ENCODE measurements at places on chromosomes 1 and 21.
A peak's percentile ranks its signal among the peaks of the same experiment; 100 is the strongest.

- no peak for DNase-seq
These were observed 6.2 kb upstream of the FAM76A start for GRCh38 chr1:27719286-27720251.

GRCh38 chr1:235908742-235909520, 42.2 kb upstream of the LYST start:
- no peak for DNase-seq

DNA sequence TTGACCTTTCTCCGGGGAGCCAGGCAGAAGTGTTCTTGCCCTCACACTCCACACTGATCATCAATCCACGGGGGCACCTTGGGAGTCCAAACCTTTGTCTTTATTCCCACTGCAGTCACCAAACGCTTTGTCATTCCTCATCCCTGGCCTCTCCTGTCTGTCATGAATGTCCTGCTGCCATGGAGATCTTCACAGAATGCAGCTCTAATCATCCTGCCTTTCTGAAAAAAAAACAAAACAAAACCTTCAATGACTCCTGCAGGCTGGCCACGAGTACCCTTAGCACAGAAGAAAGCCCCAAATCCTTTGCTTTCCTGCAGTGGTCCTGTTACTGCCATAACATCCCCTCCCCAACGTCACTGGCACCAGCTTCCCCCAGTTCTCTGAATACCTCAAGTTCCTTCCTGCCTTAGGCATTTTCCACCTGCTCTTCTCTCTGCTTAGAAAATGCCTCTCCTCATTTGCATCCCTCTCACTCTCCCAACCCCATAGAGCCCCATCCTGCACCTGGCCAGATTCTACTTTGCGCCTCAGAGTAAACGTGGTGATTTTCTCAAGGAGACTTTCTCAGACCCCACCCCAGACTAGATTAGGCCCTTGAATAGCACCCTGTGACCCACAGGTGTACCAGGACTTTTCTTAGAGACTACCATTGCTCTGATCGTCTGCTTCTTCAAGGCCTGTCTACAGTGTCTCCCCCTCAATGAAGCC, 131.2 kb downstream of the AK5 start:
- DNase-seq, result peak; percentile 15

DNA sequence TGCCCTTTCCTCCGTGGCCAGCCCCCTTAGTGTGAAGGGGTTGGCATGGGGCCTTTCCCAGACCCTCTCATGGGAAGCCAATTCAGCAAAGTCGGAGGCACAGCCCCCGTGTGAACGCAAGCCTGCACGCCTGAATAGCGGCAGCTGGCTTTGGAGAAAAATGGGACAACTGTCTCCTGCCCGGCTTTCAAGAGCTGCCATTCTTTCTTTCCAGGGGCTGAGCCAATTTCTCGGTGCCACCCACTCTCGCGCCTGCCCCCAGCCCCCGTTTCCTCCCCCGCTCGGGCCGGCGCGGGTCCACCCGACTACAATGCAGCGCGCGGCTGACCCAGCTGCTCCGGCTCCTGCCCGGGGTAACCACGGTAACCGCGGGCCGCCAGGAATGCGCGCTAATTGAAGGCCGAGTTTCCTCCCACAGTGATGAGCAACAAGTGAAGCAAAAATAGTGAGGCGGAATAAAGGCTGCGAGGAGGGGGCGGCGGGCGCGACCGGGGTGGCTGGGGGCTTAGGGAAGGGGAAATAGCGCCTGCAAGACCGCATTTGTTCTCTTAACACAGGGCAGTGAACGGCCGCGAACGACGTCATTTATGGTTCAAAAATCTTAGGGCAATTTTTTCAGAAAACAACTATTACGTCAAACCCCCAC, 27.8 kb downstream of the ILDR2 start:
- DNase-seq, result peak; percentile 41

- DNase-seq, result no peak
These were observed 1.1 kb downstream of the CR2 start for GRCh38 chr1:207455183-207455754.

DNA sequence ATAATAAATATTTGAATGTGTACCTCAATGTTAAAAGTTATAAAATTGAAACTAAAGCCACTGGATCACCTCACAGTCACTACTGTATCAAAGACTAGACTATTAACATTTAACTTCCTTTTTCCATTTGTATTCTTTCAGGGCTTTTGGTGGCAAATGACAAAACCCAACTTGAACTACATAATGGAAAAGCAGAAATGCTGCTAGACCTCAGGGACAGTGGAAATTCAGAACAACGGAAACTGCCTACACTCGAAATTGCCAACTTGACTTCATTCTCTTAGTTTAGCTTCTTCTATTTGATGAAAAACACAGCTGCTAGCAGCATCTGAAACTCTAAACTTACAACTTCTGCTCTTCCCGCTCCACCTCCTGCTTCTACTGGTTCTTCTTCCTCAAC, 34.9 kb upstream of the NTNG1 start:
- DNase-seq, result no peak

- DNase-seq, result no peak
These were observed 132.6 kb downstream of the DHRS3 start for GRCh38 chr1:12485231-12486058.

DNA sequence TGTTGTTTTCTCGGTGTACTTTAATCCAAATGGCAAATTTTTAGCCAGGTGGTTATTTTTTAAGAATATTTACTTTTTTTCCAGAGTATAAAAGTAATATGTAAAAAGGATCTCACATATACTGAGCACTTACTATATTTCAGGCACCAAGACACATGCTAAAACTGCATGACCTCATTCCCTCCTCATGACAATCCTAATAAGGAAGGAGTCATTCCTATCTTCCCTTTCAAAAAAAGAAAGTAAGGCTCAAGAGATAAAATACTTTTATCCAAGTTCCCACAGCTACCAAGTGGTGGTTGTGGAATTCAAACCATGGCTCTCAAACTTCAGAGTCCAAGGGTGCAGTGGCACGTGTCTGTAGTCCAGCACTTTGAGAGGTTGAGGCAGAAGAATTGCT, 19.4 kb downstream of the ATP2B4 start:
- DNase-seq, result no peak

- no peak for DNase-seq
These were observed 85.7 kb downstream of the ITPKB start for GRCh38 chr1:226653311-226653921.

- DNase-seq, result no peak
These were observed 118.7 kb downstream of the GLIS1 start for GRCh38 chr1:53620061-53620855.

- no peak for DNase-seq
These were observed 20.8 kb upstream of the LRRC3 start for GRCh38 chr21:44434568-44434925.

- no peak for DNase-seq
These were observed 28.8 kb downstream of the NTNG1 start for GRCh38 chr1:107169615-107170014.

- peak; percentile 87 for DNase-seq
These were observed 76.3 kb downstream of the ITPKB start for GRCh38 chr1:226662642-226663326.

DNA sequence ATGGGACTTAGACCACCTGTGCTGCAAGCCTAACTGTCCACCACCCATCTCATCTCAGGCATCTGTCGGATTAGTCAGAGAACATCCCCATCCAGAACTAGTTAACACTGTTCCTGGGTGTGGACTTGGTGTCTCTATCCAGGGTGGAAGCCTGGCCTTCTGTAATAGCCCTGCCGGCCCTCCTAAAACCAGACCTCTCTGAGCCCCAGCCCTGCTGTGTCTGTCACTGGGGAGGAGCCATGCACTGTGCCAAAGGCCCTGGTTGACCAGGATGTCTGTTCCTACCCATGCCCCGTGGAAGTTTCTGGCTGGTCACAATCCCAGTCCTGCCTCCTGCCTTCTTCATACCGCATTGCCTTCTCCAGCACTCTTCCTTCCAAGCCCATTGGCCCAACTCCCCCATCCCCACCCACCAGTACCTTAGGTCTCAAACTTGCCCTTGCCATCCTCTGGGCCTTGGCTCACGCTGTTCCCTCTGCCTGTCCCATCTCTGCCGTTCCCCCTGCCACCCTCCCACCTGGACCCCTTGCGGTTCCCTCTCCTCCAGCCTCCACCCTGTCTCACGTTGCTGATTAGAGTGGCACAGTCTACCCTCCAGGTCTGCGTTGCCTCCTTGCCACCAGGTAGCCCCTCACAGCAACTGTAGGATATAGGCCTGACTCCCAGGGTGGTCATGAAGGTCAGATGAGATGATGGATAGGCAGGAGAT, 105.6 kb downstream of the EPHB2 start:
- DNase-seq, result no peak

GRCh38 chr1:183694066-183694465, 41.0 kb upstream of the APOBEC4 start:
- DNase-seq, result no peak

- no peak for DNase-seq
These were observed 1348.4 kb downstream of the NCAM2 start for GRCh38 chr21:22346576-22346975.

GRCh38 chr1:227938911-227939790, 8.6 kb downstream of the WNT9A start:
- no peak for DNase-seq

- no peak for DNase-seq
These were observed 94.7 kb upstream of the SMYD2 start for GRCh38 chr1:214186103-214186824.

GRCh38 chr1:29453502-29454240, 217.3 kb downstream of the PTPRU start:
- DNase-seq, result peak; percentile 55

- DNase-seq, result no peak
These were observed 586 bp downstream of the COL24A1 start for GRCh38 chr1:86155807-86156565.

DNA sequence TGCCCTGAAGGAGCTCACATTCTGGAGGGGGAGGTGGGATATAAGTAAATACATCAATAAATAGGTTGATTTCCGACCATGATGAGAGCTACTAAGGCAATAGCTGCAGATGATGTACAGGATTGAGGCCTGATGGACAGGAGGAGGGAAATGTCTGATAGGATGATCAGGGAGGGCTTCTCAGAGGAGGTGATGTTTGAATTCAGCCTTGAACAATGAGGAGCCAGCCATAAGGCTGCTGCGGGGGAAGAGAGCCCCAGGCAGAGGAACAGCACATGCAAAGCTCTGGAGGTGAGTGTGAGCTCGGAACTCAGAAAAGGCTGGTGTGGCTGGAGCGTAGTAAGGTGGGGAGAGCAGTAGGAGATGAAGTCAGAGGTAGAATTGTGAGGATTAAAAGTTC, 411.7 kb downstream of the PTPRU start:
- no peak for DNase-seq

GRCh38 chr1:206505702-206506355, 1.5 kb upstream of the RASSF5 start:
- no peak for DNase-seq

GRCh38 chr1:155729031-155729898, 40.4 kb downstream of the DAP3 start:
- peak; percentile 41 for DNase-seq

GRCh38 chr1:51433972-51434510, 85.0 kb downstream of the EPS15 start:
- DNase-seq, result no peak

DNA sequence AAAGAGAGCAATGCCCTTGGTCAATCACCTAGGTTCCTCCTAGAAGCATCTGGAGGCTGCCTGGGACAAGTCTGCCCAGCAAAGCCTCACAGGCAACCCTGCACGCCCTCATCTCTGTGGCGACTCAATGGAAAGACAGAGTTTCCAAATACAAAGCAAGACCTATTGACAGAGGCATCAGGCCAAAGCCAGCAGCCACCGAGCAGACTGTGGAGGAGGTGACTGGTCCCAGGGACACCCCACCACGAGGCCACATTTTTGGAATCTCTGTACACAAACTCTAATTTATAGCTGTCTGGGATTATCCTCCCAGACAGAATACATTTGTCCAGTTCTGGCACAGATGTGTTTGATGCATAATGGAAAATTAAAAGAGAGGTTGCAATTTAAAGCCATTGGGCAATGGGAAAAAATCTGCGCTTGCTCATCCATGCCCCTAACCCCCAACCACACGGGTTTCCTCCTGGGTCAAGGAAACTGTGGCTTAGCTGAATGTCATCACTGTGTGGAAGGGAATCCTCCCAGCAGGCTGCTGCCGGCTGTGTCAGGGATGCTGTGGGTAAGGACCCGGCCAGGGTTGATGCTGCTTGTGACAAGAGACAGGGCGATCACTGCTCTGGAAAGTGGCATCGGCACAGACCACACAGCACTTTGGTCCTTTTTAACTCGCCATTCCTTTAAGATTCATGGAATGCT, 14.3 kb downstream of the TSPAN2 start:
- DNase-seq, result no peak

- DNase-seq, result no peak
These were observed 98.6 kb downstream of the ZP4 start for GRCh38 chr1:237792149-237792548.

DNA sequence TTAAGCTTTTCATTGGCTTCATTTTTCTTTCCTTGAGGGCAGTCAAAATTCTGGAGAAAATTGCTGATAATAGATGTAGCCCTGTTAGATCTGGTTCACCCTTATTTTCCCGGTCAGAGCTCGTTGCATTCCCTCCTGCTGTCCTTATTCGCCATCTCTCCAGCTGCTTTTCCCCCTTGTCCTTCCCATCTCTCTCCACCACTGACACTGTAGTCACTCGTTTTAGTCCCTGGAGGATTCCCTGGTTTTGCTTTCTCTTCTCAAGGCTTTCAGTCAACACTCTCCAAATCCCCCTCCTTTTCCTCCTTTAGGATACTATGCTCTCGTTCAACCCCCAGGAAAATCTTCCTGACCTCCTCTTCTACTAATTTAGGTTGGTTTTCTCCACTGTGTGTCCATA, 83.1 kb downstream of the C21orf91 start:
- no peak for DNase-seq

GRCh38 chr1:42340901-42341300, 5.9 kb upstream of the FOXJ3 start:
- no peak for DNase-seq

GRCh38 chr1:164635803-164636731, 77.1 kb downstream of the PBX1 start:
- DNase-seq, result no peak

DNA sequence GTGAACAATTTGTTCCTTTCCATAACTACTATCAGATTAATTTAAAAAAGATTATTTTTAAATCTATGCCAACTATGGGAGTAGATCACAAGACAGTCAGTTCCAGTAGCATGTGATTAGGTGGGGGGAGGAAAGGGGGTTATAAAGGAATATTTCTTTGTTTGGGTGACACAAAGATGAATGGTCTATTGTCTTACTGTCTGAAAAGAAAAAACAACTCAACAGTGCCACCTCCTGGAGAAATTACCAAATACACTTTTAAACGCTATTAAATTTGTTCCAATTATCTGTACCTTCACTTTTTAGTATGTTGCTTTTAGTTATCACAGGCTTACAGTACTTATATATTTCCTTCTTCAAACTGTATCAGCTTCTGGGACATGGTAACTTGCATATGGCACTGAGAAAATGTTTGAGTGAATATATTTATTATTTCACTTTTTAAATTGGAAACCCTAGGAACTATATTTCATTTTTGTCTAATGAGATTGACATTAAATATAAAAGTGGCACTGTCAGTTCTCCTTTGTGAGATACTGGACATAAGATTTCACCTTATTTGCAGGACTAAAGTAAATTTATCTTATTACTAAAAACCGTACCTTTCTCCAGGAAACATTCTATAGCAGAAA, 1.7 kb upstream of the SORT1 start:
- peak; percentile 50 for DNase-seq

All from germinal center (tissue), 1 donor.